ENCODE measurements at places on chromosomes 7 and 10. TPM values are rescaled to one million over a fixed set of nuclear protein-coding genes. Genes with fewer than 3 reads are reported as not detected.

Gene ZNF239
- total RNA-seq, result 6.7 TPM

Gene AOC1
- total RNA-seq, result 82.9 TPM

Gene HYAL4
- 0.18 TPM for total RNA-seq

Gene PSD
- 11.7 TPM for total RNA-seq

Gene SPDYE5
- not detected for total RNA-seq

Gene LDB3
- total RNA-seq, result 64.6 TPM

Gene ZSCAN25
- 20.3 TPM for total RNA-seq

Gene EPO
- not detected for total RNA-seq

Gene GNAT3
- not detected for total RNA-seq

Gene CNNM1
- 1.8 TPM for total RNA-seq

Gene ANKRD1
- 1.3 TPM for total RNA-seq

Gene RADIL
- total RNA-seq, result 2.5 TPM

Gene RSPH10B
- total RNA-seq, result 2.0 TPM

Gene C10orf53
- not detected for total RNA-seq

Gene CYP26C1
- not detected for total RNA-seq

Gene HECW1
- total RNA-seq, result 9.2 TPM

Gene MKX
- total RNA-seq, result 0.47 TPM

Gene SEMA3E
- 2.6 TPM for total RNA-seq

Gene LRIT2
- not detected for total RNA-seq

Gene ADCYAP1R1
- total RNA-seq, result 1.9 TPM

Gene SGPL1
- 70.1 TPM for total RNA-seq

Gene TMEM178B
- 0.93 TPM for total RNA-seq

Gene CFAP69
- total RNA-seq, result 31.7 TPM

Gene WAC
- 126 TPM for total RNA-seq

Gene CHRM2
- total RNA-seq, result 4.8 TPM

Gene ZNF117
- 18.5 TPM for total RNA-seq

Gene PYROXD2
- 17.6 TPM for total RNA-seq

Gene SORBS1
- total RNA-seq, result 45.0 TPM

Gene PITRM1
- 69.5 TPM for total RNA-seq

Gene ALOX5
- 17.9 TPM for total RNA-seq

Gene FAM24A
- total RNA-seq, result not detected

Gene PIK3AP1
- 10.5 TPM for total RNA-seq

Gene RAB11FIP2
- total RNA-seq, result 44.7 TPM

Gene ZKSCAN5
- total RNA-seq, result 10.4 TPM

Gene NME8
- 1.2 TPM for total RNA-seq

Gene ASZ1
- not detected for total RNA-seq

Gene TMEM176A
- total RNA-seq, result 71.8 TPM

Gene UNC5B
- total RNA-seq, result 44.9 TPM

Gene INMT
- 9.5 TPM for total RNA-seq

Gene WNT8B
- 0.29 TPM for total RNA-seq

Gene HABP2
- total RNA-seq, result 0.53 TPM

Gene CFAP70
- total RNA-seq, result 5.7 TPM

Gene TFEC
- 14.2 TPM for total RNA-seq

Gene TRIL
- 110 TPM for total RNA-seq

Gene PRTFDC1
- total RNA-seq, result 18.7 TPM

Gene MRC1
- 16.8 TPM for total RNA-seq

Gene ZNF425
- total RNA-seq, result 4.6 TPM

Gene PLPP4
- total RNA-seq, result 5.2 TPM

Gene CPA2
- 0.18 TPM for total RNA-seq

Gene TAF6
- total RNA-seq, result 54.1 TPM

Gene TMEM184A
- total RNA-seq, result 9.8 TPM

Gene SSC4D
- total RNA-seq, result 3.7 TPM

Gene SPDYE9
- not detected for total RNA-seq

Gene GPR85
- 1.5 TPM for total RNA-seq

Measured in metanephros (tissue), 2 donors.